Hematopoietic multipotent progenitor cell (in vitro differentiated cells): ENCODE measurements at places on chromosomes 5 and 9. TPM values are rescaled to one million over a fixed set of nuclear protein-coding genes. Genes with fewer than 3 reads are reported as not detected.

EIF4EBP3 gene
- total RNA-seq = 8.3 TPM

DBN1 gene
- total RNA-seq = 28.5 TPM

STPG3 gene
- total RNA-seq = 0.54 TPM

GPBP1 gene
- 22.1 TPM for total RNA-seq

GCNT4 gene
- total RNA-seq = 0.27 TPM

MARCOL gene
- not detected for total RNA-seq

NPR3 gene
- total RNA-seq = 360 TPM
